Fibroblast of skin of left quadriceps (primary cell): ENCODE measurements at places on chromosomes 6 and 20.

- no peak for DNase-seq
Observed at GRCh38 chr6:82775981-82776380, 289.7 kb downstream of the UBE3D start.

DNA sequence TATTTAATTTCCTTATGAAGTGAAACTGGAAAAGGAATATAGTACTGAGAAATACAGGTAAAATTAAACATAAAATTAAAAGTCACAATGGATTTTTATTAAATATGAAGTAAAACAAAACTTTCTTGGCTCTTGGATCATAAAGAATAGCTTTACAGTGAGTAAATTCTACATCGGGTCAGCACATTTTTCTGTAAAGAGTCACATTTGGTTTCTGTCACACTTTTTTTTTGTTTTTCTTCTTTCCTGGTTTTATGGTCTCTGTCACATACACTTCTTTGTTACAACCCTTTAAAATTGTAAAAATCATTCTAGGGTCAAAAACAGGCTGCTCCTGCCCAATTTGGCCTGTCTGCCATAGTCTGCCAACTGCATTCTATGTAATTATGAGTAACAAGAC lies 254.4 kb upstream of the POU3F2 start:
- no peak for DNase-seq

GRCh38 chr6:158575550-158575949 lies 15.7 kb downstream of the TMEM181 start:
- no peak for DNase-seq

DNA sequence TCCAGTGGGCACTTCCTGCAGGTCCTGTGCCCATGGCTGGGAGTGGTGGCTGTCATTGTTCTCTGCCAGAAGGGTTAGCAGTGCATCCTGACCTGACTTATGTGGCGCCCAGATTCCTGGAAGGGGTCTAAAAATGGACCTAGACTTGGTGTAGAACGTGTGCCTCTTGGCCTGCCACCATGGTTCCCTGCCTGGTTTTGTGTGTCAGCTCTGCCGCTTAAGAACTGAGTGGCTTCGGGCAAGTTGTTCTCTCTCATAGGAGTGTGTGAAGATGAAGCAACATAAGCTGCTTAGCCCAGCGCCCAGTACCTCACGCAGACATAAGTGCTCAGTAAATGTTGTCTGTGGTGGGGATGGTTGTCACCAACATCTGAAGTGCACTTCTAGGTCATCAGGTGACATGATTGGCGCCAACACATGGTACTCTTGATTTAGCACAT lies 52.1 kb downstream of the PTPN1 start:
- no peak for DNase-seq

DNA sequence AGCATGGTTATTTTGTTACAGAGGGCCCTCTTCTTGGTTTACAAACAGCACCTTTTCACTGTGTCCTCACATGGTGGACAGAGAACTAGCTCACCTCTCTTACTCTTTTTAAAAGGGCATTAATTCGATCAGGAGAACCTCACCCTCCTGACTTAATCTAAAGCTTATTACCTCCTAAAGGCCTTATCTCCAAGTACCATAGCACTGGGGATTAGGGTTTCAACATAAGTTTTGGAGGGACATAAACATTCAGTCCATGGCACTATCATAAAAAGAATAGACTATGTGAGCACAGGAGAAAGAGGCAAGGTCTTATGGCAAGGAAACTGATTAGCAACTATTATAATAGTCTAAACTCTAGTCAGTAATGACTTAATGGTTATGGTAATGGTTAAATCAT lies 736.2 kb upstream of the ADGRB3 start:
- DNase-seq: no peak

GRCh38 chr6:111522393-111523020 lies 39.5 kb upstream of the REV3L start:
- DNase-seq: no peak

GRCh38 chr20:31705191-31705590 lies 17.5 kb downstream of the BCL2L1 start:
- no peak for DNase-seq

DNA sequence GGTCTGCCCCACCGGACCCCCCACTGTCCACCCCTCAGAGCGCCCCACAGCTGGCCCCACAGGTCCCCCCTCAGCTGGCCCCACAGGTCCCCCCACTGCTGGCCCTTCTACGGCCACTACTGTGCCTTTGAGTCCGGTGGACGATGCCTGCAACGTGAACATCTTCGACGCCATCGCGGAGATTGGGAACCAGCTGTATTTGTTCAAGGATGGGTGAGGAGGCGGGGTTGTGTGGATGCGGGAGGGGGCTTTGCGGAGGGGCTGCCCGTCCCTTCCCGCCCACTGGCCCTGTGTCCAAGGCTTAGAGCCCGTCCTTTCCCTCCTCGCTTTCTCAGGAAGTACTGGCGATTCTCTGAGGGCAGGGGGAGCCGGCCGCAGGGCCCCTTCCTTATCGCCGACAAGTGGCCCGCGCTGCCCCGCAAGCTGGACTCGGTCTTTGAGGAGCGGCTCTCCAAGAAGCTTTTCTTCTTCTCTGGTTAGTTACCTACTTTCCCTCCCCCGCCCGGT lies 4.7 kb downstream of the MMP9 start:
- DNase-seq: no peak

GRCh38 chr6:43773050-43773979 lies 3.3 kb downstream of the VEGFA start:
- DNase-seq: no peak

- no peak for DNase-seq
Observed at GRCh38 chr20:55730321-55730720, 275.0 kb downstream of the CBLN4 start.
